ENCODE measurements at places on chromosomes 2 and 18.

GRCh38 chr18:73793386-73793785, 354.2 kb downstream of the FBXO15 start:
- no peak for DNase-seq

- no peak for DNase-seq
These were observed 202.8 kb downstream of the DNER start for GRCh38 chr2:229511524-229511923.

DNA sequence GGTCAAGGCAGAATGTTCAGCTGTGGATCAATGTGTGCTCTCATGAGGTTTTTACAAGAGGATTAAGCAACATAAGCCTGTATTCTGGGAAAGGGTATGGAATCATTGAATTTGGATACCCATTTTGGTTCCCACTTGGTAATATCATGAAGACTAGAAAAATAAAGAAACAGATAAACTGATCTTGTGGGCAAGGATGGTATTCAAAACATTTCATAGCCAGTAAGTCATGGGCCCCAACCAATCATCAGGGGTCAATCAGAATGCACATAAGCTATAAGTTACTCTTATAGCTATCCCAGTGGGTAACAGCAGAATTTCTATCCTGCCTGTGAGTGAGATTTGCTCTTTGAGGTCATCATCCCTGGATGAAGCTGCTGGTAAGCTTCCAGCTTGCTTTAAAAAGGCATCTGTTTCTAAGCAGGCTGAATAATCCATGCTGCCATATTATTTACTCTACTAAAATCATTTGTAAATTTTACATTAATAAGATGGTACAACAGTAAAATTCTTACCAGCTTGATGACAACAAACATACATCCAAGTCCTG, 291.2 kb downstream of the RAD51AP2 start:
- no peak for DNase-seq

- DNase-seq, result no peak
These were observed 89.2 kb upstream of the LRATD1 start for GRCh38 chr2:14543284-14543683.

DNA sequence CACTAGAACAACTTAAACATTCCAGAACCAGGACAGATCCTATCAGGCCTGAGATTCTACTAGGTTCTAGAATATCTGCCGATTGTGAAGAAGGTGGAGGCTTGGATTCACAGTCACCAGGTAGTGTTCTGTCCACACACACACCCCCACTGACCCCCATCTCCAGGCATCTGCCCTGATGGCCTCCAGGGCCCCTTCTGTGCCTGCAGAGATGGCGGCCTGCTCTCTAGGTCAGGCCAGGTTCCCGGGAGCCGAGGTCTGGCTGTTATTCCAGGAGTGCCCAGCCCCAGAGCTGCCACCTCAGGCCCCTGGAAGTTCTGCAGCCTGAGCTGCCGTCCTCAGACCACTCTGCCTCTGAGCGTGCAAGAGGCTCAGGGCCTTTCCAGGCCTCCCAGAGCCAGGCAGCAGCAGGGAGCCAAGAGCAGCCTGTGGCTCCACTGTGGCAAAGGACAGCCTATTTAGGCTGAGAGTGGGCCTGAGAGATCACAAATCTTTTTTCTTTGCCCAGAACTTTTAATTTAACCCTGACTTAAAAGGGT, 96.2 kb upstream of the ASAP2 start:
- DNase-seq, result no peak

GRCh38 chr2:239856620-239857285, 168.4 kb downstream of the NDUFA10 start:
- no peak for DNase-seq

DNA sequence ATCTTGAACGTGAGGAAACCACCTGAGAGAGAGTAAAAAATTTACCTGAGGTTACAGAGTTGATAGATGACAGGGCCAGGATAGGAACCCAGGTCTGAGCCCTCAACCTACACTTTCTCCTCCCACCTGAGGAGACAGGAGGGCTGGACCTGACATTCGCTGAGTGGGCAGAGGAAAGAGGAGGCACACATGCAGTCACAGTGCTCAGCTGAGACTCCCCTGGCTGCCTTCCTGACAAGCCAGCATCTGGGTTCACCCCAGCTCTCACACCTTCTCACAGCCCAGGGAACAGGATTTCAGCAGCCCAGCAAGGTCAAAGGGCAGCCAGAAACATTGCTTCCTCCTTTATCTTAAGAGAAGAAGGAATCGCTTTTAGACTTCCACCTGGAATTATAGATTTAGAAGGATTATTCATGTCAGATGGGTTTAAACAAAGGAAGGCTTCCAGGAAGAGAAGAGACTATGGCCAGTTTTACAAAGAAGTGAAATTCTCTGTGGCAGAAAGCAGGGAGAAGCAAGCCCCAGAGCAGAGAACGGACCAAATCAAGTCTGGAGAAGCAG, 18.1 kb upstream of the PKDCC start:
- DNase-seq, result no peak

- no peak for DNase-seq
These were observed 71.4 kb downstream of the NXPH2 start for GRCh38 chr2:138708682-138709241.

GRCh38 chr2:83650161-83650560, 808.9 kb downstream of the SUCLG1 start:
- no peak for DNase-seq

DNA sequence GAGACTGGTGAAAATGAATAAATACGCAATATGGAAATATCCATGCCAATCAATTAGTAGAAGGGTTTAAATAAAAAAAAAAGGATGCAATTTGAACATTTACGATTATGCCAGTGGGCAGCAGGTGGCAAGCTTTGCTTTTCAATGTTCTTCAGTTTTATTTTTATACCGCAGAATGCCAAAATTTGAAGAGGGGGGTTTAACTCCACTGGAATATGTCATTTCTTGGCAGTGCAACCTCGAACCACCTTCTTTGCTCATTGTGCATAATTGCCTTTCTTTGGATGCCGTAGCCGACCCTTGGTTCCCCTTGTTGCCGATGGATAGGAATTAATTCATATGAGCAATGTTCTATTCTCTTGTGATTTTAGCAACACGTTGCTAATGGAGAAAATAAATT, 88.0 kb downstream of the LTBP1 start:
- DNase-seq, result no peak

DNA sequence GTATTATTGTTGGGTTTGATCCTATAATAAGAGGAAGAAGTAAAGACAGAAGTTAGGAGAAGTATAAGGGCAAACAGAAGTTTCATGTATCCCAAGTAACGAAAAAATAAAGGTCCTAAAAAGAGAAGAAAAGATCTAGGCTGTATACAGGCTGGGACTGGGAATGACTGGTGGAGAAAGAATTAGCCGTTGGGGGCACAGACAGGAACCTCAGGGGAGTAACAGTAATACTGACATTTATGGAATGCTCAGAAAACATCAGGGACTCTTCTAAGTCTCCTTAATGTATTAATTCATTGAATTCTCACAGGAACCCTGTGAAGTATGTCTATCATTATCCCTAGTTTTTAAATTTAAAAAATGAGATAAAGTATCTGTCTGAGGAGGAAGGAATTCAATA, 67.6 kb downstream of the PTPN2 start:
- no peak for DNase-seq

DNA sequence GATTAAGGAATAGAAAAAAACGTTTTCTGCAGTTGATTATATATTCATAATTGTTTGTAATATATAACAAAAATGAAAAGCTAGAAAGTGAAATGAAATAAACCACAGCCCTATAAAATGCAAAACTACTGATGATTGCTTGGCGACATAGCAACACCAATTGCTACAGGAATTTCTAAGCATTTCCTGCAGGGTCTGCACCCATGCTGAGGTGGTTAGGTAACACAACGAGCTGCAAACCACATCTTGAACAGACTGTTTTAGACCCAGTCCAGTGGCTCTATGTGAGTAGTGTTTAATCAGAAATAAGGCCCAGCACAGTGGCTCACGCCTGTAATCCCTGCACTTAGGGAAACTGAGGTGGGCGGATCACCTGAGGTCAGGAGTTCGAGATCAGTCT, 17.2 kb upstream of the UGT1A9 start:
- DNase-seq, result no peak

DNA sequence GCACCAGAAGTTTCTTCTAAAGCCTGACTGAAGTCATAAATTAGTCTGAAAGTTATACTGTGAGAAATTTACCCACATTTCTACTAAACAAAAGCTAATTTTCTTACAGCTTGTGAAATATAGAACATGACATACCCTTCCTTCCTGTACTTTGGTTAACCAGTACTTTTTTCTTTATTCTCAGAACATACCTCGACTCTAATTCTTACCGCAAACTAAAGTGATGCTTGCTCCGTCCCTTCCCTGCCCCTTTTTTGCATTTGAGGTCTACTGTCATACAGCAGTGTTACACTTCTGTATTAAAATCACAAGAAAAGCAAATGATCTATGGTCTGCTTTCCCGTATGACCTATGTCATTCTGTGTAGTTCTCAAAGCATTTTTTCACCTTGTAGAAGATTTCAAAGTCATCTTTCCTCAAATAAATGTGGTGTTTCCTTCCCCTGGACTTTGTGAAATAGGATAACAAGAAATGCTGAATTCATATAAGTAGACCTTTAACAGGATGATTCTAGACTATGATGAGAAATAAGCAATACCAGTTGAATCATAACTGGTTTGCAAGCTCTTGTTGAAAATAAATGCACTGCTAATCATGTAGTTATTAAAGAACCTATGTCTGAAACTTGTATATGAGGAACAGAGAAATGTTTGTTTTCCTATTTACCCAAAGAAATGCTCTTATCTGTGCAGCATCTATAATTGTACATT, 30.4 kb downstream of the CYTIP start:
- no peak for DNase-seq

DNA sequence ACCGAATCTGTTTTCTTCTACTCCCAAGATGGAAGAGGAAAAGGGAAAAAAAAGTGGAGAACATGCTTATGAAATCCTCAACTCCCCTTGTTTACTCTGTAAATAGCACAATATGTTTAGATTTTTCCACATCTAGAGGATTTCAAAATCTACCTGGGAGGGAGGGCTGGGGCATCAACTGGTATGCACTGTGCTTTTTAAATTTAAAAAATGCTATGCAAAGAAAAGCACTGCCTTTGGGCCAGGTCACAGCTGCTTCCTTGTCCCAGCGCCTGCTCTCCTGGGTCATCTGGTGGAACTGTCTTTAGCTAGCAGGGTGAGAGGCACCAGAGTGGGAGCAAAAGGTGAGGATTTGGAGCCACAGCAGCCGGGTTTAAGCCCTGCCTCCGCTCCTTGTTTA, 88.2 kb upstream of the BOD1L2 start:
- no peak for DNase-seq

- no peak for DNase-seq
These were observed 9.5 kb downstream of the KCNG2 start for GRCh38 chr18:79806976-79807841.

GRCh38 chr18:31255953-31256352, 62.0 kb upstream of the DSG1 start:
- DNase-seq, result no peak

- DNase-seq, result no peak
These were observed 62.6 kb downstream of the EMX1 start for GRCh38 chr2:72979896-72980295.

- no peak for DNase-seq
These were observed 9.8 kb downstream of the FBXO11 start for GRCh38 chr2:47896450-47896968.

- no peak for DNase-seq
These were observed 46.8 kb downstream of the MRPS5 start for GRCh38 chr2:95074663-95075439.

DNA sequence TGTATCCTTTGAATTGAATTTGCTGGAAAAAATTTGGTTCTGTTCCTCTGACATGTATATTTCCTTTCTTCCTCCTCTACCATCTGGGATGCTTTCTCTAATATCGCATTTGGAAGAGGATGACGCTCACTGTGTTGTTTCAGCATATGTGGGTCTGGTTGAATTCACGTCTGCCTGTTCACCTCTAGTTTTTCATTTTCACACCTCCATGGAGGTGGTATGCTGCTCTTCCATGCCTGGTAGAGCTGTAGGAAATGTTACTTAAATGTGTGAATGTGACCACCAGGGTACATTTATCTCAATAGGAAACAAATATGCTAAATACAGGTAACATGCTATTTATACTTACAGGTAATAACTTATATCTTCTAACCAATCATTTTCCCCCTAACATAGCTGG, 44.5 kb downstream of the TSHZ1 start:
- DNase-seq, result no peak

- no peak for DNase-seq
These were observed 91.7 kb upstream of the SLC35G4 start for GRCh38 chr18:11517704-11518103.

DNA sequence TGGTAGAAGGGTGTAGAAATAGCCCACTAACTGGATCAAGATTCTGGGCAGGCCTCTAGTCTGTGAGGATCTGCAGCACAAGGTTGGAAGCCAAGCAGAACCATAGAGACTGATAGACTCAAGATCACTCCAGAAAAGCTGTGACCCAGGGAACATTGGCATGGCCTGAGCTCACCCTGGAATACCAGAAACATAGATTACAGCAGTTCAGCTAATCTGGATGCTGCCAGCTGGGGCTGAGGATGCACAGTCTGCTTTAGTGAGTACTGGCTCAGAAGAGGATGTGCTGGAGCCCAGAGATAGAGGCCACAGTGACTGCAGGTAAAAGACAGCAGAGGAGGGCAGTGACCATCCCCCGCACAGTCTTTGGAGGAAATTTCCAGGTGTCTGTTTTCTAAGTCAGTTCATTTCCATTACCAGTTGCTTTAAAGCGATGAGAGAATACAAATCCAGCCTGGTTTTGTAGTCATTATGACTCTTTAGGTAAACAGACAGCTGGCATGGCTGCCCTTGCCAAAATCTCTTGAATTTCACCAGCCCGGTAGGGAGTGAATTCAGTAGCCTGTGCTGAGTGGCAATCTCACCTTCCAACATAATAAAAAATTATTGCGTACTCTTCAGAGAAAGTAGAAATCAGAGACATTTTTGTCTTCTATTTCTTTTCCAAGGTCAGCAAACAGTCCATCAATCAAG, 119.2 kb downstream of the ANTXR1 start:
- DNase-seq, result no peak

DNA sequence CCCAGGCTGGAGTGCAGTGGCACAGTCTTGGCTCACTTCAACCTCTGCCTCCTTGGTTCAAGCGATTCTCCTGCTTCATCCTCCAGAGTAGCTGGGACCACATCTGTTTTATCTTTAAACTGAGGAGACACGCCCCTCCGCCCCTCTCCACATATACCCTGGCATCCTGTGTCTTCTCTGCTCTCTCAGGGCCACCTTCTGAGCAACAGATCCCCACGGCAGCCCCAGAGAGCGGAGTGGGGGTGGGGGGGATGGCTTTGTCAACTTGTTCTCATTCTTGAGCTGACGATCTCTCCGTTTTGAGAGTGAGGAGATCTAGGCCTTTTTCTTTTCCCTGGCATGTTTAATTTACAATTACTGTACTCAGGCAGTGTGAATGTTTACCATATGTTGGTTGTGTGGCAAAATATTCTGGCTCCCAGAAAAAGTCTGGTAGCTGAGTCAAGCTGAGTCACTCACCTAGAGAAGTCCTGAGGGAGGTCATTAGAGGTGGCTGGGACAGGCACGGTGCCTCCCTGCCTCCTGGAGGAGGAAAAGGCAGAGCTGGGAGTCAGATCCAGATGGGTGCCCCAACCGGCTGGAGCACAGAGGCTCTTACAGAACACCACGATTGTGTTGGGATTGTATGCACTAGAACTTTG, 19.5 kb upstream of the ID2 start:
- DNase-seq, result no peak

GRCh38 chr2:160224060-160224459, 24.0 kb upstream of the ITGB6 start:
- no peak for DNase-seq

Measured in activated CD4-positive, CD25-positive, alpha-beta regulatory T cell (primary cell).